ENCODE measurements at places on chromosomes 13 and 19. TPM values are rescaled to one million over a fixed set of nuclear protein-coding genes. Genes with fewer than 3 reads are reported as not detected.

Gene MCEMP1
- polyA plus RNA-seq: 0.21 TPM

Gene KIR2DL3
- not detected for polyA plus RNA-seq

Gene TNNI3
- polyA plus RNA-seq: 6.3 TPM

Gene LYPD5
- polyA plus RNA-seq: 0.53 TPM

Gene TMEM272
- polyA plus RNA-seq: 0.70 TPM

Gene NEK5
- 8.5 TPM for polyA plus RNA-seq

Gene S1PR5
- 1.2 TPM for polyA plus RNA-seq

Gene SGCG
- 4.4 TPM for polyA plus RNA-seq

Gene KASH5
- polyA plus RNA-seq: not detected

Gene CERS1
- polyA plus RNA-seq: 7.8 TPM

Gene TSEN34
- polyA plus RNA-seq: 67.9 TPM

Gene PNMA8A
- polyA plus RNA-seq: 62.7 TPM

Gene MBD3L2
- polyA plus RNA-seq: not detected

Gene ANO8
- 17.0 TPM for polyA plus RNA-seq

Gene LIM2
- polyA plus RNA-seq: 0.44 TPM

Gene ZNF132
- polyA plus RNA-seq: 13.6 TPM

Gene CCDC8
- polyA plus RNA-seq: 67.3 TPM

Gene ZNF626
- 27.9 TPM for polyA plus RNA-seq

Gene TMEM86B
- polyA plus RNA-seq: 4.6 TPM

Gene CD37
- 36.4 TPM for polyA plus RNA-seq

Gene GJB2
- 4.5 TPM for polyA plus RNA-seq

Gene DKKL1
- 6.7 TPM for polyA plus RNA-seq

Gene KIR2DL4
- polyA plus RNA-seq: not detected

Gene ODAD3
- polyA plus RNA-seq: 2.3 TPM

Gene DENND1C
- 45.2 TPM for polyA plus RNA-seq

Gene USHBP1
- polyA plus RNA-seq: 5.9 TPM

Gene PBX4
- polyA plus RNA-seq: 5.8 TPM

Gene TUBA3C
- polyA plus RNA-seq: not detected

Gene ADGRE1
- 0.16 TPM for polyA plus RNA-seq

Gene MEIS3
- polyA plus RNA-seq: 24.1 TPM

Gene MAP2K2
- 137 TPM for polyA plus RNA-seq

Gene TICAM1
- polyA plus RNA-seq: 7.3 TPM

Gene KLK12
- polyA plus RNA-seq: not detected
